ENCODE measurements at places on chromosomes 16 and 17.

DNA sequence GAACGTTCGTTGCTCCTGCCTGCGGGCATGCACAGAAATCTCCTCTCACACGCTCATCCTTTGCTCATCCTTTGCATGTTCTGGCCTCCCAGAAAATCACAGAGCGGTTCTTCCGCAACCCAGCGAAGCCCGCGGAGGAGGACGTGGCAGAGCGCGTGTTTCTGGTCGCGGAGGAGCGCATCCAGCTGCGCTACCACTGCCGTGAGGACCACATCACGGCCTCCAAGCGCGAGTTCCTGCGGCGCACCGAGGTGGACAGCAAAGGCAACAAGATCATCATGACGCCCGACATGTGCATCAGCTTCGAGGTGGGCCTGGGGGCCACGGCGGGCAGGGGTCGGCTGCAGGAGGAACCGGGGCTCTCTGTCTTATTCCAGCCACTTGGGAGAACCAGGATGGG, 9.6 kb upstream of the KATNB1 start:
- no peak for DNase-seq

DNA sequence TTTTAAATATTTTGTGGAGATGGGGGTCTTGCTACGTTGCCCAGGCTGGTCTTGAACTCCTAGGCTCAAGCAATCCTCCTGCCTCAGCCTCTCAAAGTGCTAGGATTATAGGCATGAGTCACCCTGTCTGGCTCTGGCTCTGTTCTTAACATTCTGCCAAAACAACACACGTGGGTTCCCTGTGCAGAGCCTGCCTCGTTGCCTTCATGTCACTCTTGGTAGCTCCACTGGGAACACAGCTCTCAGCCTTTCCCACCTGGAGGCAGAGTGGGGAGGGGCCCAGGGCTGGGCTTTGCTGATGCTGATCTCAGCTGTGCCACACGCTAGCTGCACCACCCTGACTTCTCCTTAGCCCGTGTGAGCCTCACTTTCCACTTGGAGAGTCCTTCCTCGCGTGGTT, 19.3 kb downstream of the CRISPLD2 start:
- DNase-seq: no peak

DNA sequence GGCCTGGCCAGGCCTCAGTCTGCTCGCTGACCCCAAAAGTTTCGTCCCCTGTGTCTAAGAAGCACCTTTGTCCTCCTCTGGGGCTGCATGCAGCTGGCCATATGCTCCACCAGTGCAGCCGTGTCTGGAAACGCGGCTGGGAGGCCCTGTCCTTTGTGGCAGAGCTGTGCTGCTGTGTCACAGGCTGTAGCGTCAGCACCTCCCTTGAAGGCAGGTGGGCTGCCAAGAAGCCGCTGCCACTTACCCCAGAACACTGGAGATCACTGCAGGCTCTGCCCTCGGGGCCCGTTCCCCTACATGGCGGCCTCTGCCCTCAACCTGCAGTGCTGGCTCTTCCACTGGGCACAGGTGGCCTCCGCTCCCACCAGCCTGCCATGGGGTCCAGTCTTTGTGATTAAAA, 15.7 kb upstream of the MC1R start:
- no peak for DNase-seq

GRCh38 chr17:7010523-7010922, 1.9 kb upstream of the RNASEK start:
- no peak for DNase-seq

- peak; percentile 10 for DNase-seq
Observed at GRCh38 chr17:21452377-21453143, 76.4 kb downstream of the KCNJ12 start.

DNA sequence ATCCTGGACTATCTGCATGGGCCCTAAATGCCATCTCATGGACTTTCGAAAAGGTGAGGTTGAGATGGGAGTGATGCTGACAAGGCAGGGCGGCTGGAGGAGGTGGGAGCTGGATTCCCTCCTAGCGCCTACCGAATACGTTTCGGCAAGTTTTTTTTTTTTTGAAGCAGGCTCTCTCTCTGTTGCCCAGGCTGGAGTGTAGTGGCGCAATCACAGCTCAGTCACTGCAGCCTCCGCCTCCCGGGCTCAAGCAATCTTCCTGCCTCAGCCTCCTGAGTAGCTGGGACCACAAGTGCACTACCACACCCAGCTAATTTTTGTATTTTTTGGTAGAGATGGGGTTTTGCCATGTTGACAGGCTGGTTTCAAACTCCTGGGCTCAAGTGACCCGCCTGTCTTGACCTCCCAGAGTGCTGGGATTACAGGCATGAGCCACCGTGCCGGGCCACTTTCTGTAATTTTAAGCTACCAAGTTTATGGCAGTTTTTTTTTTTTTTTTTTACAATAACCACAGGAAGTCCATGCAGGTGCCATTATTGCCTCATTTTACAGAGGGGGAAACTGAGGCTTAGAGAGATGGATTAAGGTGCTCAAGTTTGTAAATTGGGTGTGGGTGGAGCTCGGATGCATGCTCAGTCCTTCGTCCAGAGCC, 246.4 kb downstream of the PRKCA start:
- no peak for DNase-seq

DNA sequence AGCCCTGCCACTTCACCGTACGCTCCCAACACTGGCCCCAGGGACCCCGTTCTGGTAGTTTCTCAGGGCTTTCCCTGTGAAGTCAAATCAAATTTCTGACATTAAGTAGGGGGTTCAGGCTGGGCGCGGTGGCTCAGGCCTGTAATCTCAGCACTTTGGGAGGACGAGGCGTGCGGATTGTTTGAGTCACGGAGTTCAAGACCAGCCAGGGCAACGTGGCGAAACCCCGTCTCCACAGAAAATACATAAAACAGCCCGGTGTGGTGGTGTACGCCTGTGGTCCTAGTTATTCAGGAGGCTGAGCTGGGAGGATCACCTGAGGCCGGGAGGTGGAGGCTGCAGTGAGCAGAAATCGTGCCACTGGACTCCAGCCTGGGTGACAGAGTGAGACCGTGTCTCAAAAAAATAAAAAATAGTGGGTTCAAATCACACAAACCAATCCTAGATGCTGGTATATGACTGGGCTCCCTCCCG, 632 bp downstream of the CYBC1 start:
- DNase-seq: no peak

- DNase-seq: no peak
Observed at GRCh38 chr17:6494239-6494941, 50.1 kb downstream of the PIMREG start.

- DNase-seq: no peak
Observed at GRCh38 chr16:3356118-3356517, 429 bp downstream of the OR2C1 start.

GRCh38 chr16:14002416-14002990, 68.6 kb upstream of the MRTFB start:
- no peak for DNase-seq

DNA sequence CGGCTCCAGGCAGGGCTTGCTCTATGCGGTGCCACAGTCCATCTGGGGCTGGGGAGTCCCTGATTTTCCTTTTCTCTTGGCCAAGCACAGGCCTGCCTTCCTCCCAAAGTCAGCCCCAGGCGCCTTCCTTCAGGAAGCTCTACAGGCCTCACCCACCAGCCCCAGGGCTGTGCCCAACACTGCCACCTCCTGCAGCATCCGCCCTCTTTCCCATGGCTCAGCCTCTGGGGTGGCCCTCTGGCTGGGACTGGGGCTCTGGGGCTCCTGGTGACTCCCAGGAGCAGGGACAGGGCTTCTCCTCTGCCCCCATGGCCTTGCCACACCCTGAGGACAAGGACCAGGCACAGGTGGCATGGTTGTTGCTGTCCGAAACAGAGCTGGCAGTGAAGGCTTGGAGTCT, 817 bp downstream of the ITGB4 start:
- no peak for DNase-seq

GRCh38 chr17:2871205-2871604, 75.0 kb downstream of the RAP1GAP2 start:
- no peak for DNase-seq

- no peak for DNase-seq
Observed at GRCh38 chr16:57679767-57680482, 11.8 kb downstream of the ADGRG3 start.

- no peak for DNase-seq
Observed at GRCh38 chr17:10072556-10073425, 125.6 kb downstream of the GAS7 start.

DNA sequence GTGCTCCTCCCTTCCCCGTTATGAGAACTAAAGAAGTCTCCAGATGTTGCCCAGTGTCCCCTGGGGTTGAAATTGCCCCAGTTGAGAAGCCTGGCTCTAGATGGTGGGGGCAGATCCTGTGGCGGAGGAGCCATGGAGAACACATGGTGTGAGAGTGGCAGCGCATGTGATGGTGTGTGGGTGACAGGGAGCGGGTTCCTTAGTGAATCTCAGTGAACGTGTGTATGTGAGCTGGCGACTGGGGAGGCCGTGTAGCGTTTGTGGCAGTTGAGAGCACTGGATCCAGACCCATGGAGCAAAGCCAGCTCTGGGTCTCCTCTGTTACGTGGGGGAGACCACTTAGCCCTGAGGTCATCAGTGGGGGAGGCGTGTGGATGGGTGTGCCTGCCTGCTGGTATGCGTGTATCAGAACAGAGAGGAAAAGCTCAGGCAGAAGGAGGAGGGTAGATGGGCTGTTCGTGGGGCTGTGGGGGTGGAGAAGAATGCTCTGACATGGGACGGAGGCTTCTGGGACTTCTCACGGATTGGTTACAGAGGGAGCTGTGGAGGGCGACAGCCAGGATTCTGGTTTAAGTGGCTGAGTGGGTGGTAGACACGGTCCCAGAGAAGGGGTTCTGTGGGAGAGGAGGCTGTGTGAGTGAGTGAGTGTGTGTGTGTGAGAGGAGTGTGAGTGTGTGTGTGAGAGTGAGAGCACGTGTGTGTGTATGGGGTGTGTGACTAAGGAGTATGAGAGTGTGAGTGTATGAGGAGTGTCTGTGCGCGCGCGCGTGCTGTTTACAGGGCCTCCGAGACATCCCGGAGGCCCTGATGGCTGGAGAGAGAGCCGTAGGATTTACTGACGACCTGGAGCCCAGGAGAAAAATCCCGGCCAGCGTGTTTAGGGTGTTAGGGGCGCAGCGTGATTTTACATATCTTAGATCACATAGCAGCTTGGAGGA, 193.8 kb downstream of the SNX29 start:
- peak; percentile 57 for DNase-seq

GRCh38 chr16:23407436-23408127, 45.4 kb downstream of the COG7 start:
- no peak for DNase-seq

GRCh38 chr17:30559656-30560055, 82.4 kb downstream of the GOSR1 start:
- no peak for DNase-seq

- DNase-seq: no peak
Observed at GRCh38 chr17:82114447-82114846, 16.4 kb upstream of the FASN start.

GRCh38 chr17:4785311-4786105, 656 bp downstream of the VMO1 start:
- no peak for DNase-seq

DNA sequence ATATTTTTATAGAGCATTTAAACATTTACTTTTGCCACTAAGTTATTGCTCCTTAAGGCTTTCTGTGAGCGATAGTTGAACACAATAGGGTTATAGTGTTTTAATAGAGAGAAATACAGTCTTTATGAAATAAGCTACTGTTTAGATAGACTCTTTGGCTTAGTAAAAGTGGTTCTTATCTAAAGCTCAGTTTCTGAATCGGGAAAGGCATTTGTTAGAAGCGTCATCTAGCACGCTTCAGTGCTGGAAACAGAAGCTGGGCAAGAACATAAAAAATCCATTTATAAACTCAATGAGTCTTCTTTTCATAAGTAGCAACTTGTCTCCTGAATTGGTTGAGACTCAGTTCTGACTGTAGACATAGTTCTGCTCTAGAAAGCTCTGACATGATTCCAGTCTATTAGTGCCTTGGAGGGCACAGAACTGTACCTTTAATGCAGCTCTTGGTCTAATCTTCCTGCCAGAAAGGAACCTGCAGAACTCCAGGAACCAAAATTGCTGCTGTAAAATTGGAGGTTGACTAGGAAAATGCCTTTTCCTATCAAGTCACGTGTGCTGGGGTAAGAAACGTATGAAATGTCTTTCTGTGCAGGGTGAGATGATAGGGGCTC, 55.4 kb upstream of the DNAJA2 start:
- no peak for DNase-seq

DNA sequence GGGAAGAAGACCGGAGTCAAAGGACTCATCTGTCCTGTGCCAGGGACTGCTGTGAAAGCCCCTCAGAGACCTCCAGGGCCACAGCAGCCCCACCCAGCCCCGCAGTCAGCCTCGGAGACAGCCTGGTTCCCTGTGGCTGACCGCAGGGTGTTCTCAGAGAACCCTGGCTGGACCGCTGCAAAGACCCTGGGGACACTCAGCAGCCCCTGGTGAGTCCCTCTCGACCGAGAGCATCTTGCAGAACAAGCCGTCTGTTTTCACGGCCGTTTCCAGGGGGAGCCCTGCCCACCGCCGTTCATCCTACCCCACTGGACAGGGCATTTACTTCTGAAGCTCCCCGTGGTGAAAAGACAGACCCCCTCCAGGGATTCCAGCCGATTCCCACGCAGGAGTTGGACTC, 10.3 kb downstream of the UBALD1 start:
- DNase-seq: no peak

DNA sequence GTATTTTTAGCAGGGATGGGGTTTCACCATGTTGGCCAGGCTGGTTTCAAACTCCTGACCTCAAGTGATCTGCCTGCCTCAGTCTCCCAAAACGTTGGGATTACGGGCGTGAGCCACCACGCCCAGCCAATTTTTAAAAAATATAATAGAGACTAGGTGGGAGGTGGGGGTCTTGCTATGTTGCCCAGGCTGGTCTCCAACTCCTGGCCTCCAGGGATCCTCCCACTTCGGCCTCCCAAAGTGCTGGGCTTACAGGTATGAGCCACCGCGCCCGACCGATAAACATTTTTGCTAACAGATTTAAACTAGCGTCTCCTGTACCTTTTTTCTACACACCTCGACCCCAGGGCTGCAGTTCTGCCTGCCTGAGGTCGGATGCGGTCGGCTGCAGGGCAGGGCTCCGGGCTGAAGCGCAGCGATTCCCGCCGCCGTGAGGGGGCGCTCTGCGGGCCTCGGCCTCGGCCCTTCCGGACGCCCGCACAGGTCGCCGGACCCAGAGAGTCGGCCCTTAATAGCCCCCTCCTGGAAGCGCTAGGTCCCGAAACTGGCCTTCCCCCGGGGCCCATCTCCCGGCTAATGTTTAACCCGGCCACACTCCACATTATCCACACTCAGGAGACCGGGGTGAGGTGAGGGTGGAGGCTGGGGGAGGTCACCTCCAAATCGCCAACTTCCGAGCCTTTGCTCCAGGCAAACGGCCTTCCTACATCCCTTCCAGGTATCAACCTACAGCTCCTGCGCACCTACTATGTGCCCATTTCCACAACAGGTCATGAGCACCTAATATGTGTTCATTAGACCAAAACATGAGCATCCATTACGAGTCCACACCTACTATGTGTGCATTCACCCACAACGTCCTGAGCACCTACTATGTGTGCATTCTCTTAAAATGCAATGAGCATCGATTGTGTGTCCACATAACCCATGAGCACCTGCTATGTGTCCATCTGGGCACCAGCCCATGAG, 2.0 kb upstream of the GLIS2 start:
- DNase-seq: no peak

GRCh38 chr17:54968988-54969332, 395 bp downstream of the STXBP4 start:
- no peak for DNase-seq

GRCh38 chr17:82390015-82390859, 18.7 kb downstream of the UTS2R start:
- no peak for DNase-seq
